ENCODE measurements at places on chromosomes 11 and 22.

DNA sequence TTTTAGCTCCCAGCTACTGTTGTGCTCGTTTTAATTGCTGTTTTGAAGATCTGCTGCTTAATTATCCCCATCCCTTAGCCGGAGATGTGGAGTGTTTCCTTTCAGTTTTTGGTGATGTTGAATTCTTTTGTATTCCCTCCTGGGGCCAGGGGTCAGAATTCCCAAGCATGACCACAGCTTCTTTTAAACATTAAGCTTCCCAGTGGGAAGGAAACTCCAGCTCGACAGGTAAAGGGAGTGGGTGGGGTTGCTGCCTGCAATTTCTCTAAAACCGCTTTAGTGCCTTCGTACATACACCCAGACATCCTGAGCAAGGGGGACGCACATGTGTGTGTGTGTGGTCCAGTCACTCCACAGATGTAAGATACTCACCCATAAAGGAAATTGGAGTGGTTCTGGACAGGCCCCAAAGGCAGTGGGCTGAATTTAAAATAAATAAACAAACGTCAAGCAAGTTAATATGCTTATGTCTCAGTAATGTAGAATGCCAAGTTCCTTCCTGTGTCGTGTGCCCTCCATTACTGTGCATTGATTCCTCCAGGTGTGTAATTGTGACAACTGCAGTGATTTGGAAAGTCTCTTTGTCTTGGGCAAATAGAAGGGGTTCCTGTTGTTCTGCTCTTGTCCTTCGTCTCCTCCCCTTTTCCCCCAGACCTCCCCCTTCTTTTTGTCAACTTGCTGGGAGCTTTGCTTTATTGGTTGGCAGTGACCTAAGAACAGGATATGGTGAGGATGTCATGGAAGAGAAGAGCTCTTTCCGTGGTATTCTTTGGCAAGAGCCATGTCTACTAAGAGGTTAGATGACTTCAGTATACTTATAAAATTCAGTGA lies 19.2 kb upstream of the ADSL start:
- H3K4me3 ChIP-seq: no peak overlapping the region
- H3K27me3 ChIP-seq: no peaks in the 10 kb centered on the region
- H3K4me1 ChIP-seq: no peaks in the 10 kb centered on the region
- DNase-seq: no peak
- peaks cover 6% of the 10 kb centered on the region for H3K36me3 ChIP-seq

GRCh38 chr11:68990995-68991780 lies 10.4 kb upstream of the MRGPRD start:
- H3K4me3 ChIP-seq: no peak overlapping the region
- H3K27me3 ChIP-seq: peaks cover 9% of the 10 kb centered on the region
- H3K36me3 ChIP-seq: no peaks in the 10 kb centered on the region
- no peak overlapping the region for H3K27ac ChIP-seq

DNA sequence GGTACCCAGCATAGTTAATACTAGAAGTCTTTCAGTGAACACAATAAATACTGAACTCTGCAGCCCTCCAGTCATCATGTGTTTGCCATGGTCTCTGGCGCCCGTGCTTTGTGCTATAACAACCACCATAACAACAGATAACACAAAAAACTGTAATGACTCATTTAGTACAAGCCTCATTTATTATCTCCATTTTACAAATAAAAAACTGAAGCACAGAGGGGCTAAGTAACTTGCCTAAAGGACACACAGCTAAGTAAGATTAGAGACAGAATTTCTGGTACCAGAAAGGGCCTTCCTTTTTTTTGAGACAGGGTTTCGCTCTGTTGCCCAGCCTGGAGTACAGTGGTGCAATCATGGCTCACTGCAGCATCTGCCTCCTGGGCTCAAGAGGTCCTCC lies 19.5 kb downstream of the RBFOX2 start:
- H3K4me3 ChIP-seq: no peak overlapping the region
- H3K36me3 ChIP-seq: no peaks in the 10 kb centered on the region
- no peak for DNase-seq
- no peaks in the 10 kb centered on the region for H3K27me3 ChIP-seq

GRCh38 chr11:34192481-34193401 lies 87.3 kb downstream of the NAT10 start:
- H3K36me3 ChIP-seq: no peaks in the 10 kb centered on the region
- DNase-seq: peak; percentile 79
- no peak overlapping the region for H3K4me3 ChIP-seq

- H3K4me3 ChIP-seq: no peak within 1 kb of the TSS
- H3K4me1 ChIP-seq: no peaks in the 10 kb centered on the region
- DNase-seq: no peak
- no peak within 1 kb of the TSS for H3K27ac ChIP-seq
- H3K36me3 ChIP-seq: no peaks in the 10 kb centered on the region
- H3K27me3 ChIP-seq: peaks cover 79% of the 10 kb centered on the region
Observed at GRCh38 chr11:92224407-92225124, at the start of gene FAT3. FAT3 (plus strand) TSS chr11:92224818; CDS start chr11:92352113, 127,295 bp downstream.

- H3K4me1 ChIP-seq: no peaks in the 10 kb centered on the region
- no peak for DNase-seq
- H3K27me3 ChIP-seq: no peaks in the 10 kb centered on the region
- H3K4me3 ChIP-seq: no peak overlapping the region
Observed at GRCh38 chr22:48520884-48521588, 1306.6 kb downstream of the BRD1 start.

- no peak overlapping the region for H3K27ac ChIP-seq
- H3K36me3 ChIP-seq: no peaks in the 10 kb centered on the region
- no peaks in the 10 kb centered on the region for H3K4me1 ChIP-seq
- no peaks in the 10 kb centered on the region for H3K27me3 ChIP-seq
- DNase-seq: peak; percentile 45
- no peak overlapping the region for H3K4me3 ChIP-seq
Observed at GRCh38 chr11:31106968-31107576, 262.5 kb downstream of the DCDC1 start.

DNA sequence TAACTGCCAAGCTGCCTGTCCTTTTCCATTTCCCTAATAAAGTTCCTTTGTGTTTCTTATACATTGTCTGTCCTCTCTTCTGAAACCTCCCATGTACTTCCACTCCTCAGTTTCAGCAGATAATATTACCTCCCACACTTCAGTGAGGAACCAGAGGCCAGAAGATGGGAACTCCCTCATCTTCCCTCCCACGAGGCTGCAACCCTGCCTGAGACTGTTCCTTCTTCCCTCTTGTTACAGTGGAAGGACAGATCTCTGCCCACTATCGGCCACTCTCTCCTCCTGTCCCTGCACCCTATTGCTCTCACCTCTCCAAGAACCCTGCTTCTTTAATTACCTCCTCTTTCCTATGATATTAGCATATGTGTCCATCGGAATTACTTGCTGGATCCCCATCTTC lies 38.1 kb upstream of the SWAP70 start:
- no peaks in the 10 kb centered on the region for H3K36me3 ChIP-seq
- no peak overlapping the region for H3K27ac ChIP-seq
- DNase-seq: no peak
- H3K27me3 ChIP-seq: no peaks in the 10 kb centered on the region
- H3K4me3 ChIP-seq: no peak overlapping the region

- no peak for DNase-seq
- H3K4me3 ChIP-seq: no peak overlapping the region
- no peaks in the 10 kb centered on the region for H3K36me3 ChIP-seq
Observed at GRCh38 chr22:42742940-42743339, 22.3 kb upstream of the A4GALT start.

DNA sequence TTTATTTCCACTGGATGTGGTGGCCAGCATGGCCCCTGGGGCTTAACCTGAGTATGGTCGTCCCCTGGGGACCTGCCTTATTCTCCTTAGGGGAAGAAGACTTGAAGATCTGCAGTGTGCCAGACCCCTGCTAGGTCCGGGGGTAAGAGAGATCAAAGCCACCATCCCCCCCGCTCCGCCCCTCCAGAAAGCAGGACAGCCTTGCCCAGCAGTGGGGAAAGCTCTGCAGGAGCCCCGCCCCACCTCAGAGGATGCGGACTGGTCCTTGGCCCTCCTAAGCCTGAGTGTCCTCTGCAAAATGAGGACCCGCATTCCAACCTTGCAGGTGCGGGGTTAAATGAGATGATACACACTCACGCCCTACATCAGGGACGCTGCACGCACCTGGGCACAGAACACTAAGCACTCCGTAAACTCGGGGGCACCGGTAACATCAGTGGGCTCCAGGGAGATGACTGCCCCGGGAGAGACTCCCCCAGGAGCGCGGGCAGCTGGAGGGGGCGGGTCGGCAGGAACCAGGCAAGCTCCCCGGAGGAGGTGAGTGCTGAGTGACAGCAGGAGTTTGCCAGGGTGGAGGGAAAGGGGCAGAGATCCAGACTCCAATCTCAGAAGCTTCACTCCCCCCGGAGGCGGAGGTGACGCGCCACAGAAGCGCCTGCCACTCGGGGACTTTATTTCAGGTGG lies 564 bp upstream of the ANO1 start:
- no peak overlapping the region for H3K27ac ChIP-seq
- DNase-seq: no peak
- H3K36me3 ChIP-seq: no peaks in the 10 kb centered on the region
- peaks cover 15% of the 10 kb centered on the region for H3K27me3 ChIP-seq

- no peaks in the 10 kb centered on the region for H3K36me3 ChIP-seq
- peak; percentile 94 for DNase-seq
- no peak overlapping the region for H3K4me3 ChIP-seq
- peaks cover 8% of the 10 kb centered on the region for H3K4me1 ChIP-seq
- H3K27ac ChIP-seq: peak overlapping the region; percentile 93
Observed at GRCh38 chr22:50293441-50294318, 13.8 kb downstream of the PLXNB2 start.

GRCh38 chr22:29003975-29004646 lies 57.5 kb downstream of the C22orf31 start:
- no peaks in the 10 kb centered on the region for H3K27me3 ChIP-seq
- H3K4me1 ChIP-seq: peaks cover 30% of the 10 kb centered on the region
- peak; percentile 31 for DNase-seq
- H3K4me3 ChIP-seq: no peak overlapping the region

DNA sequence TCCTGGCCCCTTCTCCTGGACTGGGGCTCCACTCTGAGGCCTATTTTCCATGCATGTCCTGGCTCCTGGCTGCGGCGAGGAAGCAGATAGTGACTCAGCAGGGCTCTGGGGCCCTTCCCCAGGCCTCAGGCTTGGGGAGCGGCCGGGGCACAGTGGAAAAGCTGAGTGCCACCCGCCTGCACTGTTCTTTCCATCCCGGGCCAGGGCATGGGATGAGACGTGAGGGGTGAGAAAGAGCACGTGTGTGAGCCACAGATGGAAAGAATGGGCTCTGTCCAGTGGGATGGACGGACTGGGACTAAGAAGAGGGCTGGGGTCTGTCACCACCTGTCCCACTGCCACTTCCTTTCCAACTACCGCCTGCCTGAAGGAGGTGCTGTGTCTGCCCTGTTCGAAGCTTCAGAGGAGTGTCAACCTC lies 12.8 kb downstream of the SLC37A2 start:
- peak; percentile 52 for DNase-seq
- H3K4me1 ChIP-seq: peaks cover 11% of the 10 kb centered on the region
- H3K4me3 ChIP-seq: no peak overlapping the region
- no peaks in the 10 kb centered on the region for H3K27me3 ChIP-seq
- no peak overlapping the region for H3K27ac ChIP-seq
- H3K36me3 ChIP-seq: no peaks in the 10 kb centered on the region

- peak; percentile 35 for DNase-seq
- H3K36me3 ChIP-seq: no peaks in the 10 kb centered on the region
- H3K27me3 ChIP-seq: no peaks in the 10 kb centered on the region
- no peaks in the 10 kb centered on the region for H3K4me1 ChIP-seq
Observed at GRCh38 chr11:28697920-28698827, 590.0 kb downstream of the METTL15 start.

- no peaks in the 10 kb centered on the region for H3K4me1 ChIP-seq
- H3K27ac ChIP-seq: no peak overlapping the region
- no peaks in the 10 kb centered on the region for H3K27me3 ChIP-seq
- H3K4me3 ChIP-seq: no peak overlapping the region
Observed at GRCh38 chr11:99098751-99099150, 78.0 kb downstream of the CNTN5 start.

DNA sequence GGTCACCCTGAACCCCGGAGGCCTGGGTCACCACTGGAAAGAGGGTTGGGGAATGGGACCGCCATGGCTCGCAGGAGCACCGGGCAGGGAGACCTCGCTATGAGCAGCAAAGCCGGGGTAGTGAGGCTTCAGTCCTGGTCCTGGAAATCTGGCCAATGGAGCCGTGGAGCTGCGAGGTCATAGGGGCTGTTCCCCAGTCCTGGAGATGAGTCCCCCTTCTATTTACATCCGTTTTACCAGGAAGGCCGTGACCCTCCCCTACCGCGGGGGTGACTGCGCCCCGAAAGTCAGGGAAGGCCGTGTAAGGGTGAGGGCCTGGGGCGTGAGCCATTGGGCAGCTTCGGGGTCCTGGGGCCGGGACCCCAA lies 449 bp downstream of the PIDD1 start:
- H3K27ac ChIP-seq: peak overlapping the region; percentile 32
- H3K36me3 ChIP-seq: no peaks in the 10 kb centered on the region
- peak overlapping the region; percentile 59 for H3K4me3 ChIP-seq
- H3K4me1 ChIP-seq: peaks cover 26% of the 10 kb centered on the region
- no peak for DNase-seq

DNA sequence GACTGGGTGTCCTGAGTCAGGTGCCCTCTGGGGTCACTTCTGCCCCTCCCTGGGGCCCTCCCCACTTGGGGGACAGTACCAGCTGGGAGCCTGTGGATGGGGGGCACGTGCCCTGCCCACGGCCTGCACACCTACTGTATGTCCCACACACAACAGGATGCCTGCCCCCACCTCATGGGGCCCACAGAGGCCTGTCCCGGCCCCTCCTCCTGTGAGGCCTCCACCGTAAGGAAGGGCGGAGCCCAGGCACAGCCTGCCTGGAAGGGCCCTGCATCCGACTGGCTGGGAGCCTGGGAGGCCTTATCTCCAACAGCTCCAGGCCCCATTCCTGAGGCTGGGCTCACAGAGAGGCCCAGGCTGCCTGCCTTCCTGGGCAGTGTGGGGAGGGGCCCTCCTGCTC lies 47.8 kb downstream of the BRSK2 start:
- no peaks in the 10 kb centered on the region for H3K36me3 ChIP-seq
- peak; percentile 37 for DNase-seq

- H3K27ac ChIP-seq: no peak overlapping the region
- no peaks in the 10 kb centered on the region for H3K4me1 ChIP-seq
- no peak for DNase-seq
- H3K4me3 ChIP-seq: no peak overlapping the region
- peaks cover 2% of the 10 kb centered on the region for H3K27me3 ChIP-seq
Observed at GRCh38 chr11:63380130-63380529, 10.5 kb downstream of the SLC22A9 start.

Data from small intestine (tissue), 16 donors.